ENCODE measurements at places on chromosomes 6 and 20.

GRCh38 chr20:51959066-51959542 lies 156.8 kb upstream of the SALL4 start:
- DNase-seq: no peak

DNA sequence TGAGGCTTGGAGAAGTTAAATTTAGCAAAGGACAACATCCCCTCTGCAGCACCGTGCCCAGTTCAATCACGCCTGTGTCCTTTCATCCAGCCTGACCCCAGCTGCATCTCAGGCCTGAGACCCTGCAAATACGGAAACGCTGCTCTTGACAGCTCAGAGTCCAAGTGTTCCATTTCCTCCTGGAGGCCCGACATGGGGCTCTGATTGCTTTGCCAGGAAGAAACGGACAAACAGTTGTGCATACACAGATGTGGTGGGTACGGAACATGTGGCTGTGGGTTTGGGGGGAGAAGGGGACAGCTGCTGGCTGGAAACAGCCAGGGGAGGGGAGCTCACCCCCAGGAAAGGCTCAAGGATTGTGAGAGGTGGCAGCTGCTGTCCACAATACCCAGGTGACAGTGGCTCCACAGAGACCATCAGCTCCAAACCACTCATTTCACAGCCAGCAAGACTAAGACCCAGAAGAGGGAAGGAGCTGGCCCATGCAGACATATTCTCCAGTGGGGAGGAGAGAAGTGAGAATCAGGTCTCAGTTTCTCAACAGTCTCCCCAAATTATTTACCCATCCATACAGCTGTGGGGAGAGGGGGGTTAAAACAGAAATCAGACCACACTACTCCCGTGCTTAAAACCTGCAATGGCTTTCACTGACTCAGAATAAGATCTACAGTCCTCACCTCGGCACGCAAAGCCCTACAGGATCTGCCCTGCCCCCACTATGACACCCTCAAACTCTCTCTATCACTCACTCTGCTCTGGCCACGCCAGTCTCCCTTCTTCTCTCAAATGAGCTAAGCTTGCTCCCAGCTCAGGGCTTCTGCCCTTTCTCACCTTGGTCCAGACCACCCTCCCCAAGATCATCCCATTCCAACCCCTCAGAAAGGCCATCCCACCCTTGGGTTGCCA lies 89.1 kb downstream of the PREX1 start:
- no peak for DNase-seq

- DNase-seq: no peak
These were observed 445.5 kb downstream of the PREX1 start for GRCh38 chr20:48382304-48382703.

DNA sequence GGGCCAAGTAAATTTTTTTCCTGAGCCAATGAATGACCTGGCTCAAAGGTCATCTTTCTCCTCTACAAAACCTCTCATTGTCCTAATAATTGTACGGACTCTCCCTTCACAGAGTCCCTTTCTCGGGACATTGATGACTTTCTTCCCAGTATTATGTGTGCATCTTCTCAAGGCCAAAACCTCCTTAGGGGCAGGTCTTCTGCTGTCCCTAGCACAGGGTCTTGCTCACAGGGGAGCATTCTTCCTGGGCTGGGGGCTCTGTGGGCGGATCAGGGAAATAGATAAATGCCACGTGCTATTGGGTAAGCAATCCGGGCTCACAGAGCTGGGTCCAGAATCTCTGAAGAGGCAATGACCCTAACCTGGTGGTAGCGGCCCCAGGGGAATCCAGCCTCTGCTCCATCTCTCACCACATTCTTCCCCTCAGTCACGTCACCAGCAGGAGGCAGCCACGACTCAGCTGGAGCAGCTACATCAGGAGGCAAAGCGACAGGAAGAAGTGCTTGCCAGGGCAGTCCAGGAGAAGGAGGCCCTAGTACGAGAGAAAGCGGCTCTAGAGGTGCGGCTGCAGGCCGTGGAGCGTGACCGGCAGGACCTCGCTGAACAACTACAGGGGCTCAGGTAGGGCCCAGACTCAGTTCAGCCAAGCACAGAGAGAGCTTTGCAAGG lies 23.5 kb downstream of the CEP250 start:
- no peak for DNase-seq

DNA sequence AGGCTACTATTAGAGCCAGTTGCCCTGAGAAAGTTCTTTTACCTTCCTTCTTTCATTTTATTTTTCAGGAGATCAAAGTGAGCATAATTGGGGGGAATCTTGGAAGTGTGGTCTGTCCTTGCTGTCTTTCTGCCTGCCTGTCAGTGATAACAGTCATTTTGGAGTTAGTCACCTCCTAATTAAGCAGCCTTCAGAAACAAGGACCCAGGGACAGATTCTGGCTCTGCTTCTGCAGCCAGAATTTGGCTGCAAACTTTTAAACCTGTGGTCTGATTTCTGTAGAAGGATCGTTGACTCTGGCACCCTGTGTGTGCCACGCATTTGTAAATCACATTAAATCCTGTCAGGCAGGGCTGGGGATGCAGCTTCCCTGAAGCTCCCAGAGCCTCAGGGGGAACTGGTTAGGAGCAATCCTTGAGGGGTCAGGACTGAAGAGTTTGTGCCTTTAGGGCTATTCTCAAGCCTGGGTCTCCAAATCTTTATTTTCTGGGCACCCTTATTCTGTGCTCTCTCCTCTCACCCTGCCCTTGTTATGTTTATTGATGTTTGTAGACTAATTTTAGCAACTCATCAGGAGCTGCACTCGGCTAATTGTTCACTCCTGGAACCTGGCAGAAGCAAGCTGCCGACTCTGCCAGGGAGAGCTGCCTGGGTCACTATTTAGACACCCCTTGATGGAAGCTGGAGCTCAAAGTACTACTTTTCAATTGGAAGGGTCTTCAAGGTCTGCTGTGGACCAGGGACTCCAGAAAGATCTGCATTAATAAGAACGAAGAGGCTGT lies 6.8 kb downstream of the NOX3 start:
- no peak for DNase-seq

DNA sequence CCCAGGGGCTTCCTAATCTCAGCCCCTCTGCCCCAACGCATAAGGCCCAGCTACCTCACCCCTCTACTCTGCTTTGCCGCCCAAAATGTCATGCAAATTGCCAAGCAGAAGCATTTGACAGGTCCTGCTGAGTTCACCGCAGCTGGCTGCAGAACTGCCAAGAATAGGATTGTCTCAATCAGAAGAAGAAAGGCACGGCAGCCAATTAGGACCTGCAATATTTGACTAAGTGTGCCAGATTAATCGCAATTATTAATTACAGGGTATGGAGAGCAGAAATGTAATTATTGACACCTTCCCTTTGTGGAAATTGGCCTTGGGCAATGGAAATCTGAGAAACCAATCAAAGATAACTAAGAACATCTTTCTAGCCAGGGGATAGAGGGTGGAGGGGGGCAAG lies 318.6 kb downstream of the LRFN2 start:
- no peak for DNase-seq

GRCh38 chr6:42268835-42269204 lies 51.2 kb upstream of the MRPS10 start:
- DNase-seq: no peak

DNA sequence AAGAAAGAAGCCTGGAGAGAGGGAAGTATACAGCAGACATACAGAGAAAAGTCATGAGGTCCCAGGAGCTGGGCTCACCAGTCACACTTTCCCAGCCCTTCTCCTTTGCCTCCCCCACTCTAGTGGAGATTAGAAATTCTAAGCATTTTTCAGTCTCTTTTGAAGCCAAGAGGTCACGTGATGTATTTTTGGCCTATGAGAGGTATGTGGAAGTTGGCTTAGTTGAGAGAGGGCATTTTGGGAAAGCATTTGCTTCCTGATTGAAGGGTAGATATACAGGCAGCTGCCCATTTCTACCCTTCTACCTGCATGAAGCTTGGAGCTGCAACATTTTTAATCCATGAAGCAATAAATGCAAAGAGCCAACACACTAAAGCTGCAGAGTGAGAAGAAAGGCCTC lies 106.0 kb upstream of the TNFAIP3 start:
- DNase-seq: no peak

All from lower leg skin (tissue), 4 donors.